ENCODE measurements at places on chromosomes 7 and 10.

GRCh38 chr7:92075455-92076158, 58.7 kb downstream of the CYP51A1 start:
- DNase-seq, result peak; percentile 31

DNA sequence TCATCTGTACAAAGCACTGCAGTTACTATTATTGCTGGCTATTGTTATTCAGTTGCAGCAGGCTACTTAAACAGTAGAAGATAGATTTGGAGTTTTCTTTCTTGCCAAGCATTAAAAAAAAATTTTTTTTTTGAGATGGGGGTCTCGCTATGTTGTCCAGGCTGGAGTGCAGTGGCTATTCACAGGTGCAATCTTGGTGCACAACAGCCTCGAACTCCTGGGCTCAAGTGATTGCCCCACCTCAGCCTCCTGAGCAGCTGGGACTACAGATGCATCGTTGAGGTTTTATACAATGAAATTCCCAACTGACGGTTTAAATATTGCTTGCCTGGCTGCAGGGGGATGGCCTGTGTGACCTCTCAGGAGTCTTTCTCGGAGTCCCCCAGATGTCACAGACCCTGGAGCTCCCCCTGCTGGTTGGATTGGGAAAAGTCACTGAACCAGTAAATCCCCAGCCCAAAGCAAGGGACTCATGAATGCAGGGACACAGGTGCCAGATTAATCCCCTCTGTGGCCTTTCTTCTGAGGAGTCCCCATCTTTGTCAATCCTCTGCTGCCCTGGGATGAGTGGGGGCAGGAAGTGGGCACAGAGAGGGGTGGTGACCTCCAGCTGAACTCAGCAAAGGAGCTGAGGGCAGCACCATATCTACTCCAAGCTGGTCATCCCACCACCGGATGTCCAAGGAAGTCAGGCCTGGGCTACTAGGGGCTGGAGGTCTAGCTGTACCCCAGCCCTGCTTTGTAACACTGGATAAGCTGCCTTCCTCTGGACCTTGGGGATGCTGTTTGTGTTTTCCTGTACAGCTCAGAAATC, 149.6 kb downstream of the C10orf105 start:
- DNase-seq, result peak; percentile 63

GRCh38 chr10:62116896-62117295, 151.7 kb downstream of the RTKN2 start:
- DNase-seq, result no peak

GRCh38 chr10:56296618-56297017, 64.4 kb downstream of the ZWINT start:
- no peak for DNase-seq
